A172 (cell line): ENCODE measurements at places on chromosomes 2 and 18.
A peak's percentile ranks its signal among the peaks of the same experiment; 100 is the strongest.

DNA sequence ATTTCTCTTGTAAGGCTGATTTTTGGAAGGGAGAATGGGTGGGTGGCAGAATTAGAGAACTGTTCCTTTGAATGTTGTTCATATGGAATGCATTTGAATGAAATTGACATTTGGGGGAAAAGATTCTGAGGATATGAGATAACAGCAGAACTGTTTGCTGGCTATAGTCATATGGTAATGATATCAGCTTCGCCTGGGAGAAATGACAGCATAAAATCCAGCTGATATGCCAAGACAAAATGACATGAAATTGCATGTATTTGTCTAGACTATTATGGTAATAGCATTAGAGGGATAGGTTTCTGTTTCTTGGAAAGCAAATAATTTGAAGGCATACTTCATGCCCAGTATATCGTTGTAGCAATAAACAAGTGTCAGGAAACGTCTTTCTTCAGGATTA is 150.8 kb upstream of the SPATS2L start:
- no peak for DNase-seq

- no peak for DNase-seq
Observed at GRCh38 chr2:224984637-224985036, 57.6 kb downstream of the DOCK10 start.

GRCh38 chr2:30273574-30273929 is 42.2 kb downstream of the LBH start:
- no peak for DNase-seq

- DNase-seq = no peak
Observed at GRCh38 chr2:160042054-160042453, 20.4 kb downstream of the PLA2R1 start.

- peak; percentile 29 for DNase-seq
Observed at GRCh38 chr2:126656431-126657147, 631 bp downstream of the GYPC start.
